ENCODE measurements at places on chromosomes 5 and 9.

GRCh38 chr5:134504629-134505300 is 20.7 kb upstream of the JADE2 start:
- no peak for DNase-seq

- no peak for DNase-seq
Observed at GRCh38 chr9:84492366-84493159, 152.0 kb upstream of the SLC28A3 start.

- no peak for DNase-seq
Observed at GRCh38 chr9:4055032-4055431, 244.8 kb downstream of the GLIS3 start.

- no peak for DNase-seq
Observed at GRCh38 chr5:130965360-130965759, 199.7 kb downstream of the HINT1 start.

GRCh38 chr5:106167766-106168165 is 1503.0 kb downstream of the EFNA5 start:
- no peak for DNase-seq

GRCh38 chr9:136722093-136722968 is 10.0 kb downstream of the DIPK1B start:
- no peak for DNase-seq

Measured in H54 (cell line).